ENCODE measurements at places on chromosomes 12 and 14.

- no peak for DNase-seq
Observed at GRCh38 chr14:77988970-77989369, 181.2 kb upstream of the NRXN3 start.

DNA sequence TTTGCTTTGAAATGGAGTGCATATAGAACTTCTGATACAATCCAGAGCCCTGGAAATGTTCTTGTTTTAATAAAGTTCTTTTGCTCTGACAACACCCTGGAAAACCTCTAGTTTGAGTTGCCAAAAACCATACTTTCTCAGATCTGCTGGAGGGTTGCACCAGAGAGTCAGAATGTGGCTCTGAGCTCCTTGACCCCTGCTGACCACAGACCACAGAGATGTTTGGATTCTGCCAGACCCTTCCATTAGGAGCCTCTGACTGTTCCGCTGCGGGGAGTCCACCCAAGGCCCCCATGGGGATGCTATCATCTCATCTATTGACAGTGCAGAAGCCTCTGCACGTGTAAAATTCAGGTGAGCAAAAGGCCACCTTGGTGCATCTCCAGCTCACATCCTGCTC lies 332.6 kb downstream of the GLT1D1 start:
- no peak for DNase-seq

DNA sequence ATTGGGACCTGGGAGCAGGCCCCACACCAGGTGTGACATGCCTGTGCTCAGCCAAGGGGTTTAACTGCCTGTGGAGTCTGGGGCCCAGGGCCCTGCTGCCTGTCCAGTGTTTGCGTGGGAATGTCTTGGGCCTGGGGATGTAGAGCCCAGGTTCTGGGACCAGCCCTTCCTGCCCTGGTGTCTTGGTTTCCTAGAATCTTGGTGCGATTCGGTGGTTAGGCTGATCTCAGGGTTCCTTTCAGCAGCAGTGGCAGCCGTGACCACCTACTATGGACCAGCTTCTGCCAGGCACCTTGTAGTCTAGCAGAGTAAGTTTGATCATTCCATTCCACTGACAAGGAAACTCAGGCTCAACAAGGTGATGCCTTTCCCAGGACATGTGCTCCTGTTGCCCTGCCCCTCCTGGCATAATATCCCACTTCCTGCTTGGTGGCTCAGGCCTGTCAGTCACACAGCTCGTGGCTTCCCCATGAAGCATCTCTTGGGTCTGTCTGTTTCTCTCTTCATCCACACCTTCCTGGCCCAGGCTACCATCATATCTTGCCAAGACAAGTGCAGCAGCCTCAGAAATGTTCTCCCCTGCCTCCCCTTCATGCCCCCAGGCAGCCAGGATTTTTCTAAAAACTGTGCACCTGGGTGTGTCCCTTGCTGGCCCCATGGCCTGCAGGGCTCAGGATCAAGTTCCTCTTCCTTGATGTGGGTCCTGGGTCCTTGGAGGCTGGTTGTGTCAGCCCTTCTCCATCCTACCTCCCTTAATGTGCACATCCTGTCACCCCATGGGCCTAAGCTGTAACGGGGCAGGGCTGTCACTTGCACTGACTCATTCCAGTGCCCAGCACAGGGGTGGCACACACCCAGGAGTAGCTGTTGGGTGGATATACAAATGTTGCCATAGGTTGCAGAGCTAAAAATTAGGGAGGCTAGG lies 101.6 kb downstream of the SLC25A47 start:
- no peak for DNase-seq

- no peak for DNase-seq
Observed at GRCh38 chr14:105066240-105067071, 1.2 kb upstream of the GPR132 start.

GRCh38 chr14:92686411-92686899 lies 62.0 kb downstream of the LGMN start:
- DNase-seq, result no peak

DNA sequence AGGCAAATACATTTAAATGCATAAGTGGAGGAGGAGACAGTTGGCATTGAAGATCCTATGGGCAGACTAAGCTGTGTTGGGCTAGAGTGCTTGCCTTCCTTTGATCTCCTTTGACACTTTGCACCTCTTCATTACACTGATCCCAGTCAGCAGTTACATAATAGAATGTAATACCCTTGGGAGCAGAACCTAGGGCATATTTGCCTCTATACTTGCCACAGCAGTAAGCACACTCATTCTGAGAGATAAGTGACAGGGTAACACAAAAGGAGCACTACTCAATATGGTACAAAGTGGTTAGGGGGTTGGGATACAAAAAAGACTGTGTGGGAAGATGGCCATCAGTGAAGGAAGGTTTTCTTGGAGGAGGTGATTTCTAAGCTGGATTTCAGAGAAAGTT lies 9.0 kb downstream of the MARS1 start:
- DNase-seq, result no peak

GRCh38 chr12:57142121-57142520 lies 5.3 kb downstream of the LRP1-AS start:
- DNase-seq, result no peak

GRCh38 chr14:105413544-105413886 lies 6.1 kb upstream of the MTA1 start:
- DNase-seq, result no peak

DNA sequence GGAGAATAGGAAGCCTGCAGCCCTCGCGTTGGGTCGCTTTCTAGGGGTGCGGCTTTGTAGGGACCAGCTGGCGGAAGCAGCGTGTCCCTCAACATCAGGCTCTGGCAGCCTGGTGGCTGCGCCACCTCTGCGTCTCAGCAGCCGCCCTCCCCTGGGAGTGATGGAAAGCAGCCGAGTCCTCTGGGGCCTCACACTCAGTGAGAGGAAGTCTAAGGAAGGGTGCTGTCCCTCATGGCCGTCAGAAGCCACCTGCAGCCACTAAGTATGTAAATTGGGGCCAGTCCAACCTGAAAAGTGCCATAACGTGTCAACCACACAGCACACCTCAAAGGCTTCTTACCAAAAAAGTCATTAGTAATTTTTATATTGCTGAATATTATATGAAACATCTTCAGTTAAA lies 80.3 kb downstream of the WDR20 start:
- DNase-seq, result no peak

GRCh38 chr12:117760990-117761389 lies 207.8 kb downstream of the KSR2 start:
- DNase-seq, result no peak

DNA sequence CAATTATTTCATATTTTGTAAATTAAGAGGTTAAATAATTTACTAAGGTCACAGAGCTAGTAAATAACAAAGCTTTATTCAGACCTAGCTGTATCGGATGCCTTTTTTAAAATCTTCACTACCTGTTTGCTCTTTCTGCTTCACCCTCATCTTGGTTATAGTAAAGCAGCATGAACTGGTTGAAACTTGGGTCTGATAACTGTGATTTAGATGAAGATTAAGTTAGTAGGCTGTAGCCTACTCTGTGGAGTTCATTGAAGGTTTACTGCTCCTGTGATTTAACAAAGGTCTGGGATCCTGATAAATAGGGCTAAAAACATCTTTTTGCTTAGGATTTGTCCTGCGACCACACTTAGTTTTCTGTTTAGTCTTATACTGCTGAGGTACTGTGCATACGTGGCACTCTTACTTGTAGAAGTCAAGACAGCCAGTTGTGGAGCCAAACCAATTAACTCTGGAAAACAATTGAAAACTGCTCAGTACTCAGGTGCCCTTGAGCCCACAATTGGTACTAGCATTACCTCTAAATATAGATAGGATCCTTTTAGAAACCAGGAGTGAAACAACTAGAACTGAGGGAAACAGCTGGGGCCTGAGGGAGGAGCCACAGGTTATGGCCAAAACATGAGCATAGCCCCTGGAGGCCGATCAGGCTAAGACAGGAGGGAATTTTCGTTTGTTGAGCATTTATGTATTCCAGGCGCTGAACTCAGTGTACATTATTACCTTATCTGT lies 2.3 kb downstream of the SPATS2 start:
- DNase-seq, result no peak

GRCh38 chr12:130966443-130967030 lies 12.8 kb downstream of the ADGRD1 start:
- DNase-seq, result no peak

GRCh38 chr14:93716002-93716745 lies 72.1 kb downstream of the PRIMA1 start:
- no peak for DNase-seq

- DNase-seq, result no peak
Observed at GRCh38 chr12:116267948-116268347, 9.5 kb downstream of the MED13L start.

DNA sequence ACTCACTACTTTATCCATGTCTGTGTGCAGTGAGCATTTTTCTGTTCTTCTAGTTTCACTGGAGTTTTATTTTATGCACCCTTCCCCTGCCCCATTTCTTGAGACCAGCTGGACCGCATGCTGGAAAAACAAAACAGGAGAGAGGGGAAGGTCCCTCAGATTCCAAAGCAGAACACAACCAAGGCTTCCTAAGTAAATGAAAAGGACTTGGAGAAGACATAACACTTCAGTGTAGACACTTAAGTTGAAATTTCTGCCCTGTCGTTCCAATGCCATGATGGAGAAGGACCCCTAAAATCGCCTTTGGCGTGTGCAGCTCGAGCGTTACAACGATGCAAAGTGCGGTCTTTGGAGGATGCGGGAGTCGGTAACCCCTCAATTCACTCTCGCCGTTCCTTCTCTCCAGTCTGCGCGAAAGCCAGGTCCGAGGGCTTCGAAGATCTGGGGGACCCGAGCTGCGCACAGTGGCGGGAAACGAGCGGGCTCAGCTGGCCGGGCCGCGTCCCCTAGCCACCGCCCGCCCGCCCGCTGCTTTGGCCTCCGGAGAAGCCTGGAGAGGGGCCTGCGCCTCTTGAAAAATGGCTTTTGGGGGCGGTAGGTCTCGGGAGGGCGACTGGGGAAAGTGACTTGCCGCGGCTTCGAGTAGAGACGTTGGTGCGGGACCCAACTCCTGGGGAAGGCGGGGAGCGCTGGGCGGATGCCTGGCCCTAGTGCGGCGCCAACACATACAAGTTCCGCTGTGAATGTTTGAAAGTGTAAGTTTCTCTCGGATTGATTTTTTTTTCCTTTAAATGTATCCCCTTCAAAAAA lies 11.2 kb upstream of the HOXC13 start:
- no peak for DNase-seq

DNA sequence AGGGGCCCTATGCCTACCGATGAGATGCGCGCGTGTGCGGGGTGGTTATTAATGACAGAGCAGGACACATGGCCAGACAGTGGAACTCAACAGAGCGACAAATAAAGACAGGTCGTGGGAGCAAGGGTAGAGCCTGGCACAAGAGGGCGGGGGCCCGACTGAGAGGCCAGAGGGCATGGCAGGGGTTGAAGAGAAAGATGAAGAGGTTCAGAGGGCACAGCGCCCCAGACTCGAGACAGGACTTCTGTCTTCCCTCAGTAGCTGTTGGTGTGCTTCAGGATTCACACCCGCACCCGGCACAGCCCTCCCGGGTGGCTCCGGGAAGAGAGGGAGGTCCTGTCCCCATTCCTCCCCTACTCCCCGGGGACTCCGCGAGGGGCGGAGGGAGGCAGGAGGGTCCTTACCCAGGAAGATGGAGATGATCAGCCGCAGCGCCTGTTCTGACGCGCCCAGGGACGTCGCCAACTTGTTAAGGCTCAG lies 366 bp downstream of the LPCAT3 start:
- DNase-seq, result no peak

GRCh38 chr14:79265366-79265946 lies 945.8 kb downstream of the DIO2 start:
- DNase-seq, result no peak

DNA sequence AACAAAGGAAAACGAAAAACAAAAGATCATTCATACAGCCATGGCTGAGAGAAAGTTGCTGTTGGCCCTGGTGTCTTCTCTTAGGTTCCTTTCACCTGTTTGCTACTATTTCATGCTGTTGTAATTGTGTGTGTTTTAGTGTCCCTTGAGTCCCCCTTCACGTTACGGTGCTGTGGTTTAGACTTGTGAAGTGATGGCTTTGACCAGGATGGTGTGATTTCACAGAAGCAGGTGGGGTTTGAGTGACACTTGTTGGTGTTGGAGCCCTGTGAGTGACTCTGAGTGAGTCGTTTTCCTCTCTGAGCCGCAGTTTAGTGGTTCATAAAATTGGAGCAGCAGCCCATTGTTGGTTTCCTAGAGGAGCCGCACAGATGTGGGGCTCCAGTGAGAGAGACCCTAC lies 635.4 kb downstream of the VRK1 start:
- no peak for DNase-seq
